Endodermal cell (in vitro differentiated cells): ENCODE measurements at places on chromosomes 5 and 9. TPM values are rescaled to one million over a fixed set of nuclear protein-coding genes. Genes with fewer than 3 reads are reported as not detected.

GRCh38 chr5:113371721-113372196, 63.0 kb downstream of the TSSK1B start:
- no peaks in the 10 kb centered on the region for H3K4me1 ChIP-seq
- H3K4me3 ChIP-seq = no peak overlapping the region
- H3K27ac ChIP-seq = no peak overlapping the region
- no peak for DNase-seq

DNA sequence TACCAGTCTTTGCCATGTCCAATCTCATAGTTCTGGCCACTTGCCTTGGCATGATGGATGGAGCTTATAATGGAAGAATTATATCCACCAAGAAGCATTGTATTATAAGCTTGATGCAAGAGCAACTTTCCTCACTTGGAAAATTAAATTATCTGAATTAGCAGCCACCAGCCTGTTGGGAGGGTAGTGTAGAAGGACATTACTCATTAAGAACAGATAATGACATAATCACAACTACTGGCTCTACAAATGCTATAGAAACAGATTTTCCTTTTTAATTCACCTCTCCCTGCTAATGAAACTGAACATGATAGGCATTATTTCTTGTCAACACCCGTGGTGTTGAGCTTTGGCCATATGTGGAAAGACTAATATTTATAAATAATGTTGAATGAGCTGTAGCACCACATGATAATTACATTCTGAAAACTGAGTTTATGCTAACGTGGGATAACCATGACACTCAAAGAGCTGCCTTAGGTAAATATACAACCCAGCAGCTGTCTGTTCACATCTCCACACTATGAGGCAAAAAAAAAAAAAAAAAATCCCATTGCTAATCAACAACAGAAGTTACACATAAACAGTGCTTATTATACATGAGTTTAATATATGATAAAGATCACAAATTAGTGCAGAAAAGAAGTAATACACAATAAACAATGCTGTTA, 48.1 kb upstream of the NR4A3 start:
- no peak overlapping the region for H3K4me3 ChIP-seq
- no peaks in the 10 kb centered on the region for H3K27me3 ChIP-seq
- no peaks in the 10 kb centered on the region for H3K4me1 ChIP-seq
- no peak overlapping the region for H3K27ac ChIP-seq
- no peaks in the 10 kb centered on the region for H3K36me3 ChIP-seq

- H3K4me1 ChIP-seq = no peaks in the 10 kb centered on the region
- no peaks in the 10 kb centered on the region for H3K27me3 ChIP-seq
- DNase-seq = no peak
- no peaks in the 10 kb centered on the region for H3K36me3 ChIP-seq
- no peak overlapping the region for H3K27ac ChIP-seq
Observed at GRCh38 chr5:75018805-75019587, 33.4 kb downstream of the GCNT4 start.

- no peaks in the 10 kb centered on the region for H3K4me1 ChIP-seq
- H3K27ac ChIP-seq = no peak overlapping the region
- peaks cover 54% of the 10 kb centered on the region for H3K27me3 ChIP-seq
- H3K36me3 ChIP-seq = no peaks in the 10 kb centered on the region
- H3K4me3 ChIP-seq = no peak overlapping the region
- no peak for DNase-seq
Observed at GRCh38 chr5:115435778-115436712, 108.5 kb downstream of the FEM1C start.

The MCC gene
- 128 and 164 TPM in 2 replicates for total RNA-seq

DNA sequence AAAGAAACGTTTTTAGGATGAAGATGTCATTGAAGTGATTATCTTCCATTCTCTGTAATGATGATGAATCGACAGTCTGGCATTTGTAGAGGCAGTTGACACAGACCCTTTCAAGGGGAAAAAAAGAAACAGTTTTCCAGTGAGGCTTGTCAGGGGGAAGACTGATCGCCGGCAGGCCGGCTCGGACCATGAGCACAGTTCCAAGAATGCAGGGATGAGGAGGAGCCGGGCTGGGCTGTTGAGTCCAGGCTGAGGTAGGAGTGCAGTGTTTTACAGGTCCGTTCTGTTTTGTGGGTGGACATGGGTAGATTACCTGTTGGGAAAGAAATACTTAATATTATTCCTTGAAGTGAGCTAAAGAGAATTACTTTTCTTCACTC, 194.6 kb downstream of the AOPEP start:
- H3K36me3 ChIP-seq = no peaks in the 10 kb centered on the region
- no peak overlapping the region for H3K4me3 ChIP-seq
- DNase-seq = peak; percentile 46
- no peaks in the 10 kb centered on the region for H3K27me3 ChIP-seq
- peaks cover 9% of the 10 kb centered on the region for H3K4me1 ChIP-seq

DNA sequence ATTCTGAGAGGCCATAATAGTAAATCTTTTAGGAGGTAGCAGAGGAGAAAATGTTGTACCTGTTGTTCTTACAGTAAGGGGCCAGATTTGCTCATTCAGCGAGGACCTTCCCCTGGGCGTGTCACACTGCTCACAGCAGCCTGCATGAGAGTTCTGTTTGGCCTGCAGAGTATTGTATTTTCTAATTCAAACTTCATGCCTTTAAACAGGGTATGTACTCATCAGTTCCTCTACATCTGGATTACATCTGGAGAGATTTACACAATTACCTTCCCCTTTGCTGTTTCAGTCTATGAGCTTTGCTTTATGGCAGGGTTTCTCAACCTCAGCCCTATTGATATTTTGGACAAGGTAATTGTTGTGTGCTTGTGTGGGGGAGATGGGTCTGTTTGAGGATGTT, 170.9 kb upstream of the STK32A start:
- H3K27ac ChIP-seq = no peak overlapping the region
- H3K36me3 ChIP-seq = peaks cover 42% of the 10 kb centered on the region
- H3K4me3 ChIP-seq = no peak overlapping the region
- no peak for DNase-seq

The MED7 gene
- 14.1 and 14.8 TPM in 2 replicates for total RNA-seq

The ITGA1 gene
- 0.33 and 1.7 TPM in 2 replicates for total RNA-seq

- no peaks in the 10 kb centered on the region for H3K4me1 ChIP-seq
- H3K27me3 ChIP-seq = no peaks in the 10 kb centered on the region
Observed at GRCh38 chr5:123664961-123665360, 153.0 kb downstream of the CSNK1G3 start.

The NSD1 gene
- total RNA-seq = 113 to 169 TPM (median 150 TPM) in 3 replicates

GRCh38 chr5:63697811-63698210, 264.4 kb downstream of the HTR1A start:
- H3K27me3 ChIP-seq = no peaks in the 10 kb centered on the region
- no peaks in the 10 kb centered on the region for H3K36me3 ChIP-seq
- H3K4me1 ChIP-seq = no peaks in the 10 kb centered on the region

The CDX1 gene
- not detected in 3 replicates for total RNA-seq

GRCh38 chr5:58149746-58150145, 310.1 kb downstream of the PLK2 start:
- H3K27me3 ChIP-seq = no peaks in the 10 kb centered on the region

- H3K27me3 ChIP-seq = no peaks in the 10 kb centered on the region
- no peak overlapping the region for H3K27ac ChIP-seq
- DNase-seq = no peak
- no peaks in the 10 kb centered on the region for H3K4me1 ChIP-seq
- no peak overlapping the region for H3K4me3 ChIP-seq
Observed at GRCh38 chr5:83433891-83434290, 37.7 kb upstream of the VCAN start.

GRCh38 chr5:98768160-98768959, 5.1 kb upstream of the RGMB start:
- peak; percentile 92 for DNase-seq
- H3K4me3 ChIP-seq = peak overlapping the region; percentile 98
- no peaks in the 10 kb centered on the region for H3K27me3 ChIP-seq
- peak overlapping the region; percentile 22 for H3K27ac ChIP-seq
- peaks cover 3% of the 10 kb centered on the region for H3K4me1 ChIP-seq

- H3K27me3 ChIP-seq = no peaks in the 10 kb centered on the region
- no peak overlapping the region for H3K4me3 ChIP-seq
- H3K4me1 ChIP-seq = no peaks in the 10 kb centered on the region
- H3K36me3 ChIP-seq = peaks cover 92% of the 10 kb centered on the region
- DNase-seq = no peak
Observed at GRCh38 chr5:38317868-38318267, 59.5 kb downstream of the EGFLAM start.

GRCh38 chr9:129289131-129289731, 111.2 kb upstream of the IER5L start:
- no peak overlapping the region for H3K4me3 ChIP-seq
- peak; percentile 43 for DNase-seq
- H3K27me3 ChIP-seq = no peaks in the 10 kb centered on the region
- no peaks in the 10 kb centered on the region for H3K4me1 ChIP-seq

The JMY gene
- total RNA-seq = 19.4 to 27.3 TPM (median 19.6 TPM) in 3 replicates

GRCh38 chr5:92308679-92309078, 925.6 kb upstream of the ARRDC3 start:
- no peaks in the 10 kb centered on the region for H3K4me1 ChIP-seq
- H3K27ac ChIP-seq = no peak overlapping the region
- DNase-seq = no peak
- H3K27me3 ChIP-seq = no peaks in the 10 kb centered on the region
- H3K4me3 ChIP-seq = no peak overlapping the region
- no peaks in the 10 kb centered on the region for H3K36me3 ChIP-seq

- peak; percentile 83 for DNase-seq
- peaks cover 9% of the 10 kb centered on the region for H3K4me1 ChIP-seq
- no peaks in the 10 kb centered on the region for H3K27me3 ChIP-seq
Observed at GRCh38 chr5:149409268-149409948, 30.3 kb upstream of the IL17B start.

The SLC27A6 gene
- total RNA-seq = 2.5 and 3.3 TPM in 2 replicates

DNA sequence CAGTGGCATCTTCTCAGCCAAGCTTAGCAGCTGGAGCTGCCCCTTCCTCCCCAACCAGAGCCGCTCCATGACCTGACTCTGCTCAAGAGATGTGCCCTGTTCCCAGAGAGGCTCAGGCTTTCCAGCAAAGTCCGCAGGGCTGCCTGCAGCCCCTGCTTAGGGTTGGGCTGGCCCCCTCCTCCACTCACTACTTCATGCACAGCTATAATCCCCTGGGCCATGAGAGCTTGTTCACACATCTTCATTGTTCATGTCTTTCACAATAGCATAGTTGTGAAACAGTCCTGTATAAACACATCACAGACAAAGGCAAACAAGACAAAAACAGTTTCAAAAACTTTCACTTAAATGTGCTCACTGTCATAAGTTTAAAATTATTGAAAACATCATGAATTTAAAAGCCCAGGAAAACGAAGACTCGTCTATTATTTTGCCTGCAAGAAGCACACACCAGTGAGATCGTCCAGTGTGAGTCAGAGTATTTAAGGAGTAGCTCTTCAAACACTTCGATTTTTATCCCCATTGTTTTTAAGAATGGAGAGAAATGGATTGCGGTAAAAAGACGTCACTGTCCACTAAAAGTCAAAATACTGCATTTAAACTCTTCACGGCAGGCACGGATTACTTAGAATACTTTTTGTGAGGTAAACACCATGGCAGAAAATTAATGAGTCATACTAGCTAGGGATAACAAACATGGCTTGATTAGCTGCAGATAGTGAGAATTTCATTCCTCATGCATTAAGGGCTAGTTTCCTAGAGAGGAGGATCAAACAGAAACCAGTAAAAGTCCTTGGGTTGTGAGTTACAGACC, 40.7 kb upstream of the S1PR3 start:
- no peak overlapping the region for H3K27ac ChIP-seq
- no peak for DNase-seq

DNA sequence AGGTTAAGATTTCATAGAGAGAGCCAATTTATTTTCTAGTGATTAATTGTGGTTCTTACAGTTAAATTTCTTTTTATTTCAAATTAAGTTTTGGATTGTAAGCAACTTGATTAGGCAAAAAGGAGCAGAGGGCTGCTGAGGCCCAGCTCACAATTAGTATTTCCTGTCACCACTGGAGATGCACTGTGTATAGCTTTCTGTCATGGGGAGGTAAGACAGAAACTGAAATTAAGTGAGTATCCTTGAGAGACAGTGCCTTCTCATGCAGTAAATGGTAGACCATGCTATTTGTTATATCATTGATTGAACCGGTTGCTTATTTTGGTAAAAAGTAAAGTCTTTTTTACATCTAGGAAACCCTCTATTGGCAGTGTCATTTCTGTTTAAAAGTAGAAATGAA, 190.7 kb downstream of the CCDC171 start:
- H3K4me1 ChIP-seq = no peaks in the 10 kb centered on the region
- no peaks in the 10 kb centered on the region for H3K36me3 ChIP-seq
- H3K27ac ChIP-seq = no peak overlapping the region
- no peak for DNase-seq
- H3K27me3 ChIP-seq = no peaks in the 10 kb centered on the region

The NMUR2 gene
- 0.11 TPM in 1 of 2 replicates, not detected in the other for total RNA-seq

GRCh38 chr5:139588962-139589361, 27.8 kb downstream of the UBE2D2 start:
- H3K27me3 ChIP-seq = no peaks in the 10 kb centered on the region
- no peak for DNase-seq
- no peak overlapping the region for H3K27ac ChIP-seq
- peaks cover 26% of the 10 kb centered on the region for H3K36me3 ChIP-seq
- H3K4me1 ChIP-seq = no peaks in the 10 kb centered on the region

- DNase-seq = peak; percentile 26
- H3K4me3 ChIP-seq = no peak overlapping the region
- H3K27me3 ChIP-seq = no peaks in the 10 kb centered on the region
- peaks cover 19% of the 10 kb centered on the region for H3K36me3 ChIP-seq
- H3K27ac ChIP-seq = no peak overlapping the region
Observed at GRCh38 chr9:114055061-114055460, 23.0 kb downstream of the AMBP start.

DNA sequence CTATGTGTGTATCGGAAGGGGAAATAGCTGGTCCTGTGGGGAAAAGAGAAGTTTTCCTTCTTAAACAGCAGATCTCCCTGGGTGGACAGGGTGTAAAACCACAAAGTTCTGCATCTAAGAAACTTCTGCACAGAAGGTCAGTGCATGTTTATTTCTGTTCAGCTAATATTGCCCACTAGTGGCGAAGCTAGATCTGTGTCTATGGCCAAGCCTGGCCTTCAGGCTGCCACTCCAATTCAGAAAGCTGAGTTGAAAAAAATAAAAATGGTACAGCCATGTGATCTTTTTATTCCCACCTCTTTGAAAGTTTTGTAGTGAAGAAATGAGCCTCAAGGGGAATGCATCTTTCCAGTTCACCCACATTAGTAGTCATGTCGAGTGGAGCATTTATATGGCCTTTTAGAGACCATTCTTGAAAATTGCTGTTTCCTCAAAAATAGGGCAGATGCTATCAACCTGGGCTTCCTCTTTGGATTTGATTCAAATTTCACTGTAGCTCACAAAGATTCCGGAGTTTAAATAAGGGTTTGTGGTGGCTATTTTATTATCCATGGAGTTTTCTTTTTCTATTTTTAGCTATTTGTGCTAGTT, 488.0 kb downstream of the PRELID2 start:
- peak; percentile 53 for DNase-seq
- H3K4me3 ChIP-seq = no peak overlapping the region
- H3K27me3 ChIP-seq = peaks cover 41% of the 10 kb centered on the region
- no peak overlapping the region for H3K27ac ChIP-seq

The PCA3 gene
- total RNA-seq = not detected in 3 replicates
